Hematopoietic multipotent progenitor cell (in vitro differentiated cells): ENCODE measurements at places on chromosomes 16 and 17.

DNA sequence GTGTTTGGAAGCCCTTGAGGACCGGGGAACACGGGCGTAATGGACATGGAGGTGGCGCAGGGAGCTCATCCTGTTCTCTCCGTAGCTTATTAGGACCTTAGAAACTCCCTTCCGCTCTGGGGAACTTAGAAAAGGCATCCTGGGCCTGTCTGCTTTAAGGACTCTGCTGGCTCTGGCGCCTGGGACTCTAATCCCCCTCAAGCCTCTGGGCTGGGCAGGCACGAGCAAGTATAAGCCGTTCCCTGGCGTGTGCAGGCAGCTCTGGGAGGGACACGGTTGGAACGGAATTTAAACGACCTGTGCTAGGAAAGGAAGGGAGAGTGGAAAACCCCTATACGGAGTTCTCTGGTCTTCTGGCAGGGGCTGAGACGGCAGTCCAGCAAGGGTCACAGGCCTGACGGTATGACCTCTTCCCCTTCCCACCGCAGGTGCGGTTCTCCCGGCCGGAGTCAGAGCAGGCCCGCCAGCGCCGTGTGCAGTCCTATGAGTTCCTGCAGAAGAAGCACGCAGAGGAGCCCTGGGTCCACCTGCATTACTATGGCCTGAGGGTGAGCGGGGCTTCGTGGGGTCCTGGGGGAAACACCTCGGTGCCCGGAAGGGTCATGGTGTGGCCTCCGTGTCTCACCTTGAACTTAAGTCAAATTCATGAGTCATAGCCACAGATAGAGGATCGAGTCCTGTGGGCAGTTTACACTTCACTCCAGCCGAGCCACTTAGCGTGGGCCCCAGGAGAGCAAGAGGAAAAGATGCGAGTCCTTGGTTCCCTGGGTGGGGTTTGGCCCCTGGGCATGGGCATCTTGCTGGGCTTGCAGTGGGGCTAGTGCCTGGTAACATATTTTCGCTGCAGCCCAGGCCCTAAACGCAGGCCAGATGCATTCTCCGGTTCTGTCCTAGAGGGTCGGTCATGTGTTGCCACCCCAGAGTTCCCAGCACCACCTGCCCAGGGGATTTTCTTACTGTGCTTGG is 17.7 kb downstream of the POLR3E start:
- DNase-seq: no peak

- DNase-seq: no peak
Measured at GRCh38 chr16:86946981-86947380, 368.6 kb downstream of the FOXL1 start.

DNA sequence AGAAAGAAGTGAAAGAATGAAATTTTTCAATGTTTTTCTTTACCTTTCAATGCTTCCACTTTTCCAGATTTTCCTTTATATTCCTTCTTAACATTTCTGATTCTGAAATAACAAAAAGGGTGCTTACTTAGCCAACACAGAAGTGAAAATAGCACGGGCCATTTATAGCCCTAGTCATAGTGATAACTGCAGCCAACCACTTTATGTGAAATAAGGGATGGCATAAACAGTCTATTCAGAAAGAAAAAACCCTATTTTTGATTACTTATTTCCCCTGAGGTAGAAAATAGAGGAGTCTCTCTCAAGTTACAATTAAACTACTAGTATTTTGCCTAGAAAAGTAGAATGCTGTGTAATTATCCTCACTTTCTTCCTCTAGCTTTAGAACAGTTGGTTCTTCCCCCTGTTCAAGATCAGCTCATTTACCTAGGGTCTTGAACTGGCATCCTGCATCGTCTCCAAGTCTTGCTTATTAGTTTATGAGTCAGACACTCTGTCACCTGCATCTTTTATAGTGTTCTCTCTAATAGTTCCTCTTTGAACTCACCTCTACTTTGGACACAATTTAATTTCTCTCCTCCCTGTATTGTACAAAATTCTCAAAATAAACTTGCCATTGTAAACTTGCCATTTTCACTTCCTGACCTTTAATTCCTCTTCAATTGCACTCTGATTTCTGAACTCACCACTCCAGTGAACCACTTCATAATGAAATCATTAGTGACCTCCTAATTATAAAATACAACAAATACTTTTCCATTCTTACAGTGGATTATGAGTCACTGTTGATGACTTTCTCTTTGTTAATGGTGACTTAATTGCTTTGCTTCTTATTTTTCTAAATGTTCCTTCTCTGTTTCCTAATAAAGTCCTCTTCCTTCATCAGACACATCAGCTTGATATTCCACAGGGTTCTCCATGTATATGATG is 23.6 kb downstream of the ABCA6 start:
- no peak for DNase-seq

DNA sequence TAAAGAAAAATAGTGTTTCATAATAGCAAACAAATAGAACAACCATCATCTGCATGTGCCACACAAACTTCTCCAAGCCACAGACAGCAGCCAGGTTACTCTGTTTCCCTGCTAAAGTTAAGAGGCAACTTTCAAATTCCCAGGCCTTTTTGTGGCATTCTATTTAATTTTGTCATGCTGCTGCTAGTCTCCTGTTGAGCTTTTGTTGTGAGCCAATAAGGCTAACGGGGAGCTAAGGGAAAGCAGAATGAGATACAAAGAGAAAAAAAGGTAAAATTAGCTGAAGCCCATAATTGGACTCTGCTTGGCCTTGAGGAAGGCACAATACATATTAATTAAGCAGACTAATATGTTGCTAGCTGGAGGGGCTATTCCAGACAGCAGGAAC is 74.7 kb upstream of the GNAO1 start:
- DNase-seq: no peak

DNA sequence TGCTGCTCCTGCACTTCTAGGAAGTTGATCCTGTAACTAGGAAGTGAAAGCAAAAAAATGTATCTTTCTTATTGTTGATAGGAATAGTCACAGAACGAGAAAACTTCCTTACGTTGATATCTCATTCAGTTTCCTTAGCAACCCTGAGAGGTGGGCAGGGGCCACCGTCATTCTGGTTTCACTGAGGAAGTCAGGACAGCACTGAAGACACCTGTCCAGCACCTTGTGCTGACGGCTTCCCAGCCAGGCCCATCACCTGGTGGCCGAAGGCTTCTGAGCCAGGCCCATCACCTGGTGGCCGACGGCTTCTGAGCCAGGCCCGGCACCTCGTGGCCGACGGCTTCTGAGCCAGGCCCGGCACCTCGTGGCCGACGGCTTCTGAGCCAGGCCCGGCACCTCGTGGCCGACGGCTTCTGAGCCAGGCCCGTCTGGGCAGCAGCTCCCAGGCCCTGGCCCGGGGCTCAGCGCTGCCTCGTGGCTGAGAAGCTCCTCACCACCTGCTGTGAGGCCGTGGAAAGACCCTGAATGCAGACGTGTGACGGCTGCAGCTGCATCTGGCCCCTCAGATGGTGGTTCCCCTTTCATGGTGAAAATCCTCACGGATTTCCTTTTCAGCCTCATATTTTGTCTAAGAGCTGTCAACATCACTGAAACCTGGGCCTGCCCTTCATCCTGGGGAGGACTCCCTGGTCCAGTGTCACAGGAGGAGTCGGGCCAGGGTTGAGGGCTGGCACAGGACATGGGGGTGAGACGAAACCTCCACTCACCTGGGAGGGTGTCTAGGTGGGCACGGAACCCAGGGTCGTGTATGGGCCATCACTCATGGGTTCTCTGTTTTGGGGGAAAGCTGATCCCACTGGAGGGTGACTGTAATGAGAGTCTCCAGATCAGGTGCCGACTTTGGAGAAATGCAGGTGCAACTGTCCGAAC is 33.0 kb upstream of the ZNF750 start:
- no peak for DNase-seq

GRCh38 chr17:28227316-28228108 is 91.5 kb upstream of the TMEM97 start:
- DNase-seq: peak; percentile 58

GRCh38 chr16:30820952-30821421 is 34.0 kb upstream of the ZNF629 start:
- DNase-seq: no peak

- DNase-seq: no peak
Measured at GRCh38 chr16:52346709-52347108, 200.2 kb downstream of the TOX3 start.

DNA sequence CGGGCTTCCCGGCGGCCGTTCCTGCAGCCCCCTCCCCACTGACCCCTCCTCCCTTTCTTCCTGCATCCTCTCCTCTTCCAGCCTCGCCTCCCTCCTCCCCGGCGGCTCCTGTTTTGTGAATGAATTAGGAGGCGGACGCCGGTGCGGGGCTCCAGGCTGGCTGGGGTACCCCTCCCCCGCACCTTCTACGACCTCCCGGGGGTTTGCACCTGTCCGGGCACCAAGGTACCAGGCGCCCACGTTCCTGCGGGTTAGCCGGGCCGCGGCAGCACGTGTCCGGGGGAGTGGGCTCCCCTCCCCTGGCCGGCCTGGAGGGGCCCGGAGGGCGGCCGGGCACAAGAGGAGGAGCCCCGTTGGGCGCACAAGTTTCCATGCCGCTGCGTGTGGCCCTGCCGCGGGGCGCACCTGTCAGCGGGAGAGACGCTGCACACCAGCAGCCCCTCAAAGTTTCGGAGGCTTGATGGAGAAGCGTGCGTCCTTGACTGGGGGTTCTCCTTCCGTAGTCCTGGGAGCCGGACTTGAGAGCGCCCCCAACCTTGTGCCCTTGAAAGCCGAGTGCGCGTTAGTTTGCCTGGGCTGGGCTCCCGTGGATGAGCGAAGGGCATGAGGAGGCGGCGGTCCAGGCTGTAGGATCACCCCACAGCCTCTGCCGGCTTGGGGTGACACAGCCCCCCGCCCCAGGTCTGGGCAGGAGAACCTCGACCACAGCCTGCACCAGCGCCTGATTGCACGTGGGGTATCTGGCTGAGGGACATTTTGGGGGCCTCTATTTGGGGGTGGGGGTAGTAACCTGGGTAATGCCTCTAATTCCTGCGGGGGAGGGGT is 1.2 kb downstream of the HAS3 start:
- DNase-seq: peak; percentile 13

DNA sequence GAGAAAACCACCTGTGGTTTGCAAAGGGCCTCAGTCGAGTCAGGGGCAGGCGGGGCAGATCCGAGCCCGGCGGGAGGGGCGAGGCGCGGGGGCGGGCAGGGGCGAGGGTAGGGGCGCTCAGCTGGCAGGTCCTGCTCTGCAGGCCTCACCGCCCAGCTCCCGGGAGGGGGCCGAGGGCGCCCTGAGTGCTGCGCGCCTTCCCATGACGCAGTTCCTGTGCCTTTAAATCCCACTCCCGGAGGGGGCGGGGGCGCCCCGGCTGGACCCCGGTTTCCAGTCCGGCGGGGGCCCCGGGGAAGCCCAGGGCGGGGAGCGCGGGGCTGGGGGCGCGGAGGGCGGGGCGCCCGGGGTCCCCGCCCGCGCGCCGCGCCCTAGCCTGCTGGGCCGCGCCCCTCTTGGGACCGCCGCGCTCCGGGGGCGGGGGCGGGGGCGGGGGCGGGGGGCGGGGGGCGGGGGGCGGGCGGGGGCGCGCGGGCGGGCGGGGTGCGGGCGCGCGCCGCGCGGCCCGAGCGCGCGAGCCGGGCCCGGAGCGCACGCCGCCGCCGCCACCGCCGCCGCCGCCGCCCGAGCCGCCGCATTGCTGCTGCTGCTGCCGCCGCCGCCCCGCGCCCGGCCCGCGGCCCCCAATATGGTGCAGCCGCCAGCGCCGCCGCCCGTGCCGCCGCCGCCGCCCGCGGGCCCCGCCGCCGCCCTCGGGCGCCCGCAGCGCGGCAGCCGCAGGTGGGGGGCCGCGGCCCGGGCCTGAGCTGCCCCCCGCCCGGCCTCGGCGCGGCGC is at the start of gene JPH3:
Gene JPH3, plus strand, starts transcription at position 508 of the 775 bp plus-strand sequence. CDS start 639 bp downstream, outside the sequence.
- no peak for DNase-seq

DNA sequence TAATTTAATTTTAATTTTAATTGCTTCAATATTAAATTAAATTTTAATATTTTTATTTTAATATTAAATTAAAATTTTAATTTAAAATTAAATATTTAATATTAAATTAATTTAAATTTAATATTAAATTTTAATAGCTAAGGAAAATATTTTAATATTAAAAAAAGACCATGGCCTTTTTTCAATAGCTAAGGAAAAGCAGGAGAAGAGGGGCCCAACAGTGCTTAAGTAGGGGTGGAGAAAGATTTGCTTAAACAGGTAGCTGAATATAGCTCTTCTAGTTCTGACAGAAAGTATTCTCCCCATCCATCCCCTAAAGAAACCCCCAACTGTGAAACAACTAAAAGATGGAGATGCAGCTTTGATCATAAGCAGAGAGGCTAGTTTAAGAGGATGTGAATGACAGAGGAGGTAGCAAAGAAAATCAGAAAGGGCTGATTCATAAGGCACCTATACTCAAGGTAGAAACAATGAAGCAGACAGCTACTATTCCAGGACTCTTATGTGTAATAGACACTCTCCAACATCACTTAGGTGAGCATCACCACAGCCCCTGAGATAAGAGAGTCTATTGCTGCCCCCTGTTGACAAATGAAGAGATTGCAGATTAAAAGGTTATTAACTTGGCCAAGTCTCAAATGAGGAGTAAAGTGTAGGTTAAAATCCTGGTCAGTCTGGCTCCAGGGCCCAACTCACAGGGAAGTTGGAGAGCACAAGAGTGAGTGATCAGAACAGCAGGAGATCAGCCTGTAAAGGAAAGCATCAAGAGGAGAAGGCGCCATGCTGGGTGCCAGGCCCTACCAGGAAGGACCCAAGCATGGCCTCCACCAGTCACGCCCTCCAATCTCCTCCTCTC is 7.8 kb upstream of the RNASEK start:
- DNase-seq: peak; percentile 71

- DNase-seq: no peak
Measured at GRCh38 chr16:55010492-55011160, 80.0 kb downstream of the IRX5 start.

GRCh38 chr16:85222155-85222863 is 110.0 kb upstream of the CIBAR2 start:
- DNase-seq: no peak

DNA sequence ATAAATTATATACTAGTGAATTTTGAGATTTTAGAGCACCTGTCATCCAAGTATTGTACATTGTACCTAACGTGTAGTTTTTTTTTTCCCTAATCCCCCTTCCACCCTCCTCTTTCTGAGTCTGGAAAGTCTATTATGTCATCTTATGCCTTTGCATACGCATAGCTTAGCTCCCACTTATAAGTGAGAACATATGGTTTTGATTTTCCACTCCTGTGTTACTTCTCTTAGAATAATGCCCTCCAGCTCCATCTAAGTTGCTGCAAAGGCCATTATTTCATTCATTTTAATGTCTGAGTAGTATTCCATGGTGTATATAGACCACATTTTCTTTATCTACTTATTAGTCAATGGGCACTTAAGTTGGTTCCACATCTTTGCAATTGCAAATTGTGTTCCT is 177.0 kb upstream of the C16orf82 start:
- DNase-seq: no peak
